ENCODE measurements at places on chromosomes 7 and 10.

DNA sequence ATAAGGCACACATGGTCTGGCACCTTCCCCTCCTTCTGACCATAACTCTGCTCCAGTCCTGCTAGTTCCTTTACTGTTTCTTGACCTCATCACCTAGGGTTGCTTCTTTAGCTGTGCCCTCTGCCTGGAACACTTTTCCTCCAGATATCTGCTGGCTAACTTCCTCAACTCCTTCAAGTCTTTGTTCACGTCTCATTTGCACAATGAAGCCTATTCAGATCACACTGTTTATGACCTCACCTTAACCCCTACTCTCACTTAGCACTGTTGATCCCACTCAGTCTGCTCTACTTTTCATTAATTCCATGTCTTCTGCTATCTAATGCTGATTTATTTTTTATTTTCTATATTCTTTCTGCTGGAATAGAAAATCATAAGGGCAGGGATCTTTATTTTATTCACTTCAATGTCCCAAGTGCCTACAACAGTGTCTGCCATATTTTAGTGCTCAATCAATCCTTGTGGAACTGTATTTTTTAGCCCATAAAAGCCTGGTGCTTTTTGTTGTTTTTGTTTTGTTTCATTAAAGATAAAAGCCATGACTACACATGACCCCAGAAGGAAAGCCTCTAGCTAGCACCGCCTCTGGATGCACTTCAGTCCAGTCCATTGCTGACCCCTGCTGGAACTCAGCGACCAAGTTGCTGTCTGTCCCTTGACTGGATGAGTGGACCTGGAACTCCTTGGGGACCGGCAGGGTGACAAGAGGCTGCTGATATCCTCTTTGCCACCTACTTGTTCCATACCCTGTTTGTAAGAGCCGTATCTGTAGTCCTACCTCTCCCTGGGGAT is 12.3 kb downstream of the KLF14 start:
- peak; percentile 77 for DNase-seq

- DNase-seq = no peak
Measured at GRCh38 chr7:14936554-14936953, 34.0 kb upstream of the DGKB start.

- peak; percentile 11 for DNase-seq
Measured at GRCh38 chr10:50325449-50326171, 74.3 kb upstream of the ASAH2 start.

- DNase-seq = no peak
Measured at GRCh38 chr7:18235819-18236218, 208.2 kb upstream of the PRPS1L1 start.

- DNase-seq = no peak
Measured at GRCh38 chr7:27923642-27923980, 183.6 kb downstream of the TAX1BP1 start.

- no peak for DNase-seq
Measured at GRCh38 chr10:123639131-123639530, 27.0 kb upstream of the GPR26 start.

- DNase-seq = no peak
Measured at GRCh38 chr7:70114806-70115205, 516.5 kb downstream of the AUTS2 start.

GRCh38 chr10:124612611-124613498 is 131.3 kb downstream of the FAM53B start:
- peak; percentile 63 for DNase-seq

- no peak for DNase-seq
Measured at GRCh38 chr7:99551334-99551733, 580 bp downstream of the FAM200A start.

GRCh38 chr7:77289387-77289786 is 89.8 kb upstream of the FGL2 start:
- DNase-seq = no peak

DNA sequence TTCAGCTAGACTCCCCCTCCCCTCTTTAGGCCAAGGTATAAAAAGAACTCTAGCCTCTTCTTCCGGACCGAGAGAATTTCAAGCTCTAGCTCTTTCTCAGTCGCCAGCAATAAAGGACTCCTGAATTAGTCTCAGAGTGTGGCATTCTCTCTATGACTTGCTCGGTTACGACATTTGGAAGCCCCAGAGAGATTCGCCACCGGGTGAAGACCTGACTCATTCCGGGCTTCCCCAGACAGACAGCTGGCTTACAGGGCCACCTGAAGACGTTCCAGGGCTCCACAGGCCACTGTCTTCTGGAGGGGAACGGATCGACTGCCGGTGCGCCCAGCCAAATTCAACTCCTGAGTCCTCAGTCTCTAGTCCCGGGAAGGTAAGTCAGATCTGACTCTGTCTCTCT is at the start of gene AKR1B15:
Gene AKR1B15 (plus strand): TSS at position 234 of the 400 bp plus-strand sequence. CDS start 15,510 bp downstream, outside the sequence.
- DNase-seq = no peak

- no peak for DNase-seq
Measured at GRCh38 chr10:131860311-131860710, 40.5 kb upstream of the PPP2R2D start.

- no peak for DNase-seq
Measured at GRCh38 chr10:108069096-108069495, 904.6 kb upstream of the SORCS1 start.

DNA sequence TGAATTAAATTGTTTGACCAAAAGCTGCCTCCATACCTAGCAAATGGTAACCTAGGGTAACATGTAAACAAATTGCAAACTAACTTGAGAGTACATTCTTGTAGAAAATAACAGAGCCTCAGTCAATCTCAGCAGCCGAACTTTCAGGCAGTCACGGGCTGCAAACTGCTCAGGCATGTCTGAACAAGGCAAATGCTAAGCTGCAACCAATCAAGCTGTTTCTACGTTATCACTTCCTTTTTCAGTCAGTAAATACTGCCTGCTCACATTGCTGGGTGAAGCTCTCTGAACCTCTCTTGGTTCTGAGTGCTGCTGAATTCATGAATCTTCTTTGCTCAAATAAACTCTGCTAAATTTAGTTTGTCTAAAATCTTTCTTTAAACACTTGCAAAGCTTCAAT is 1212.4 kb downstream of the SORCS1 start:
- peak; percentile 75 for DNase-seq

DNA sequence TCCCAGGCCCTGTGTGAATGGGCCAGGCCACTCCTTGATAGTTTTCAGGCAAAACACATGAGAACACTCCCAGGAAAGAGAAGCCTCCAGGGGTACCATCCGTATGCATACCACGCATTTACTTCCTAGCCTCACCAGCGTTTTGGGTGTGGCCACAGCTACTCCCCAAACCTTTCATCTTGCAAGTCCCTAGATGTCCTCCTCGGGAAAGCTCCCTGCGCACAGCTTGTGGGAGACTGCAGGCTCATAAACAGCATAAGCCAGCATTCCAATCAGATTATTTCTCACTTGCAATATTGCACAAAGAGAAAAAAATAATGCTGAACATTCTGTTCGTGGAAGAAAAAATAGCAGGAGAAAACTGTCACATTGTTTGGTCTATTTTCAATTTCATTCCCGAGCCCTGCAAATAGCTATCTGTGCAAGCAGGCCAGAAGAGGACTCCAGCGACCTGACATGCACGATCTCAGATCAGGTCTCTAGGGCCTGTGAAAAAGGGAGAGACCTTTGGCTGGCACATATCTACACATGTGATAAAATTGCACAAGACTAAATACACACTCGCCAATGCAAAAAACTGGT is 175.6 kb downstream of the PLXNA4 start:
- no peak for DNase-seq

DNA sequence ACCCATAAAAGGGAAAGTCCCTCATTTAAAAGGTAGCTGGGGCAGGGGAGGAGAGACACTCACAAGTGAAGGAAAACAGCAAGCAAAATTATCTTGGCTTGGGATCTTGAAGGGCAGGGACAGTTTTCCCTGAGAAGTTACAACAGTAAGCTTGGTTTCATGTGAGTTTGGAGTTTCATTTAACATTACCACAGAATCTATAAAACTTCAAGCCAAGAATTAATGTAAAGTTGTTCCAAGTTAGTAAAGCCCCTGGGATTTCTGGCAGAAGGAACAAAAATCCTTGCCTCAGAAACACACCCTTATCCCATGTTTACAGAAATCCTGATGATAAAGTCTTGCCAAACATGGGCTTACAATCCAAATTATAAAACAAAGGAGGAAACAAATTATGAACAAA is 19.2 kb downstream of the CRPPA start:
- DNase-seq = no peak

DNA sequence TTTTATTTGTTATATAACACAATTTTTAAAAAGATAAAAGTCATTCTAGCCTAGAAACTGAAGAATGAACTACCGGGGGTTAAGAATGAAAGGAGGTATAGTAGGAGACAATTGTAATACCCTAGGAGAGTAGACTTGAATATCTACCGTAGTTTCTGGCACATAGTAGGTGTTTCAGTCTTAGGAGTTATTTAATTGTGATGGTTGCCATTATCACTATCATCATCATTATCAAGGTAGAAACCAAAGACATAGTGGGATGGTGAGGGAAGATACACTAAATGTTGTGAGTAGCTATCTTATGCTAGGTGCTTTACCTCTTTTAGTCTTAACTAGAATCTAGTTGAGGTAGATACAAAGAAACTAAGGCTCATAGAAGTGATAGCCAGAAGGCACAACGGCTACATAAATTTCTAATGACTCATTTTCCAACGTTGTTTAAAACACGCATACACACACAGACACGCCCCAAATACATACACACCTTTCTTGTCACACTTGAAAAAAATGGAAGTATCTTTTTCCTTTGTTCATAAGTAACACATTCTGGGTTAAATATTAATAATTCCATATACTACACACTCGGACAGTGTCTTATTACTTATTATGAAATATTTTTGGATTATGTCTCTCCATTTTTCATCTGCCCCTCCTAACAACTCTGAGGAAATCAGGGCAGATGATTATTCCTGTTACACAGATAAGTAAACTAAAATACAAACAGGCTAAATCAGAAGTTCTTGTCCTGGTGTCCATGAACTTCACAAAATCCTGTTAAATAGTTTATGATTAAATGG is 2.0 kb upstream of the ANLN start:
- DNase-seq = no peak

DNA sequence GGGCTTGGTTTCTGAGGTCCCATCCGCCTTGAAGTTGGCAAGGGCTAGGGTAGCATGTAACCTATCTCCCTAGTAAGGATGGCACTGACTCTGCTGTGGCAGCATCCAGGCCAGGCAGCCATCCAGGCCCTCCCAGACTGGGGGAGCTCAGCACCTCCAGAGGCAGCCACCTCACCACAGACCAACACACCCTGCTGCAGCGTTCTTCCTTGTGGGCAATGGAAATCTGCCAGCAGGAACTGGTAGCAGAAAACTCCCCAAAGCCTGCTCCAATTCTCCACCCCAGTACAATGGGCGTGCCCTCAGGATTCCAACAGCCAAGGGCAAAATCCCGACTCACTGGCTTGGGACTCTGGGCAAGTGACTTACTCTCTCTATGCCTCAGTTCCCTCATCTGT is 27.5 kb downstream of the DLG5 start:
- DNase-seq = peak; percentile 61
